AG08396 (cell line): ENCODE measurements at places on chromosomes 12 and 14.

DNA sequence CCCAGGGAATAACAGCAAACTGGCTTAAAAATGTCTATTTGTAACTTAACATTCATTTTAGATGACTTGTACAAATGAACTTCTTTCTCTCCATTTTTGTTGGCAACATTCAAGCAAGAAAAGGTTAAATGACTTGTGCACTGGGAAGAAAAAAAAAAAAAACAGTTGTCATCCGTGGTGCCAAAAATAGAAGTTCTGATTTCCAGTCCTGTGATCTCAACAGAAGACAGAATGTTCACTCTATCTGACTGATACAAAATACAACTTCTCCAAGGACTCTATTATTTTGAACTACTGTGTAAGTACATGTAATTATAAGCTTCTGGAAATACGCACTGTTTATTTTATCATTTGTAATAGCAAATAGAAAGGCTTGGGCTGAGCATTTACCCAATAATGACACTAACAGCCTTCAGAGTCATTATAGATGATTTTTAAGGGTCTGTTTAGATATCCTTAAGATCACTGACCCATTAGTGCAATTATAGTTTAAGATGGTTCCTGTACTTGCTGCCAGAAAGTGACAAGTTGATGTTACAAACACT, 59.9 kb downstream of the LIN7A start:
- DNase-seq: no peak

- DNase-seq: no peak
Observed at GRCh38 chr12:17204289-17205054, 598.5 kb upstream of the LMO3 start.

DNA sequence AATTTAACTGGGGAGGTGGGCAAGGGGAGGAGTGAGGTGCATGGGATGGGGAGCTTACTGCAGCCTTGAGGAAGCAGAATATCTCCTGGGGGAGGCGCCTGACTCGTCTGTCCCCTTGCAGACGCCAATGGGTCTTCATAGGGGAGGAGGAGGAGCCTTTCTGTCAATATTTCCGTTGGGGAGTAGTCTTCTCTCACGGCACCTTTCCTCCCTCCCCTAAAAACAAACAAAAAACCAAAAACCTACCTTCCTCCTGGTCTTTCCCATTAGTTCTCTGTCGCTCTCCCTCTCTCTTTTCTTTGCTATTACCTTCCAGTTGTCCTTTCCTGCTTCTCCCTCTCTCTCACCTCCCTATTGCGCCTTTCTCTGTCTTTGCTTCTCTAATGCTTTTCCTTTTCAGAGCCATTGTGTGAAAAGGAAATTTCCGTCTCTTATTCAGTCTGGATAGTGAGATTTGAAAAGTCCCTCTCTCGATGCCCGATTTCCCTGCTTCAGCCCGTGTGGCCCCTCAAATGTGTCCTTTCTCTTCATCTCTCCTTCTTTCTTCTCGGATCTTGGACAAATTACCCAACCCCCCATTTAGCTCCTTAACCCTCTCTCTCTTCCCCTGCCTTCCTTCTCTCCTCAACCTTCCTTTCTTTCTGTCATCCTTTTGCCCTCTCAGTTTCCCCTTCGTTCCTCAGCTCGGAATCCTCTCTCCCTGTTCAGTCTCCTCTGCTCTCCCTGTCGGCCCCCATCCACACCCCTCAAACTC, 5.9 kb downstream of the GPR84 start:
- DNase-seq: no peak

- no peak for DNase-seq
Observed at GRCh38 chr14:79601579-79601978, 609.7 kb downstream of the DIO2 start.

DNA sequence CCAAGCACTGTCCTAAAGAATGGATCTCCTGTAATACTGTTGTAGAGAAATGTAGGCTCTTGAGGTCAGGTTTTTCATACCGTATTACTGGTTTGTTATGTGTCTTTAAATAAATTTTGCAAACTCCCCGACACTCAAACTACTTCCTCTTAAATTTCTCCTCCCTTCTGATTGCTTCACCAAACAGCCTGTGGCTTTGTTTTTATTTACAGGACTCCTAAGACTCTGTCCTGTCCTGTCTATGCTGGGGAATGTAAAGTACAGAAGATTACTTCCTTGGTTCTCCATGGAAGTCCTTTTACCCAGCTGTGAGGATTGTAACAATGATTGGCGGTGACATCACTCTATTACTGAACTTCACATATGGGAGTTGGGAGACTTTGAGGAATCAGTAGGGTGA, 873.5 kb downstream of the DIO2 start:
- DNase-seq: no peak

GRCh38 chr12:5399266-5399665, 32.6 kb upstream of the NTF3 start:
- no peak for DNase-seq

GRCh38 chr14:57382283-57382682, 8.1 kb upstream of the NAA30 start:
- peak; percentile 34 for DNase-seq

GRCh38 chr12:114750917-114751316, 66.9 kb upstream of the TBX3 start:
- no peak for DNase-seq

- no peak for DNase-seq
Observed at GRCh38 chr14:99312106-99312505, 40.1 kb upstream of the BCL11B start.

DNA sequence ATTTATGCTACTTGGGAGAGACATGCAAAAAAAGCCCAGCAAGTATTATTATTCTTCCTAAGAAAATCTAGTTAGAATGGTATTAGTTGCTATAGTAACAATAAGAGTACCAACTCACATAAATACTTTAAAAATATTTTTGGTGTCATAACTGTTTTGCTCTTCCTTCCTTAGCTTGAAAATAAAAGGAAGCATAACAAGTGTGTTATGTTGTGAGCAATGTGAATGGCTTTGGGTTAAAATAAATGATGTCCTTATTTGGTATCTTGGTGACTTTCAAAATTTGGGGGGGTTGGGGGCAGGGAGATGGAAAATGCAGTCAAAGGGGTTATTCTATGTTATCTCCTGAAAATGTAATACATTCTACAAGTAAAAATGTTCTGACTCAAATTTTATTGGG, 91.0 kb downstream of the ELK3 start:
- no peak for DNase-seq

DNA sequence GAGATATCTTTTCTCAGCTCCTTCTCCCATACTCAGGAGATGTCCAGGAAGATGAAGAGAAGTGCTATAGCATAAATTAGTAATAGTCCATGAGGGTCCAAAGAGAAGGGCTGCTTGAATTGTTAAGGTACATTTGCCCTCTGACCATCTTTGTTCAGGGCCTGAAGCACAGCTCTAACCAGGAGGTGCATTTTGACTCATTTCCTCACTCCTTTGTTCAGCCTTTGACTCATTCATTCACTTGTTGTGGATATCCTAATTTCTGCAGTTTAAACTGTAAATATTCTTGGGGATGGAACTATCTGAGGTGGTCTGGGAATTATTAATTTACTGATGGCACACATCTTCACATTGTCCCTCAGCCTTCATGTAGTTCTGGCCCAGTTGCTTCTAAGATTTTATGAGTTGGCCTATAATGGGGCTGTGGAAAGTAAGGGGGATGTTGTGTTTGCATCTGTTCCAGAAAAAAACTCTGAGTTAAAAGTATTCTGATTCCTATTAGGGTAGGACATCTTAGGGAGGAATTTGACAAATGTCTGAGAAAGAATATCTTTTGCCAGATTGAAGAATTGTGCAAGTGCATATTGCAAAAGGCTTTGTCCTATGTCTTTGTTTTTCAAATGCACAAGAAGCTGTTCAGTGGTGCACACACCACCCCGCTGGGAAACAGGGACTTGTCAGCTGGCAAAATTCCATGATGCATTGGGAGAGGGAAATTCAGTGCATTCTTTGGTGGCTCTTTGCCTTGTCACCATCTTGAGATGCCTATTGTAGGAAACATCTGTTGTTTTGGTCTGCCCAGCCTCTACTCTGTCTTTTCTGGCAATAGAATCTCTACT, 22.1 kb downstream of the SMOC1 start:
- no peak for DNase-seq

- DNase-seq: no peak
Observed at GRCh38 chr12:62654326-62655241, 188.0 kb downstream of the MON2 start.

DNA sequence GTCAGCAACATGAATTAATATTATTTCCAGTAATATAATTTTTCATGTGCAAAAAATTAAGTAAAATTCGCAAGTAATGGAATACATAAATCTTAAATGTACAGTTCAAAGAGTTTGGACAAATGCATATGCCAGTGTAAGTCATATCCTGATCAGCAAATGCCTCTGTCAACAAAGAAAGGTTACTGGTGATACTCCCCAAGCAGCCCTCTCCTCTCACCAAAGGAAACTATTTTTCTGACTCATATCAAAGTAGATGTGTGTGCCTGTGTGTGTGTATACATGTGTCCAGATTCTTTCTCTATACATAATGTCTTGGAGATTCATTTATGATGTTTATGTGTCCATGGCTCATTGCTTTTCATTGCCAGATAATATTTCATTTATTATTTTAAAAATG, 1035.0 kb downstream of the SLC16A7 start:
- no peak for DNase-seq

DNA sequence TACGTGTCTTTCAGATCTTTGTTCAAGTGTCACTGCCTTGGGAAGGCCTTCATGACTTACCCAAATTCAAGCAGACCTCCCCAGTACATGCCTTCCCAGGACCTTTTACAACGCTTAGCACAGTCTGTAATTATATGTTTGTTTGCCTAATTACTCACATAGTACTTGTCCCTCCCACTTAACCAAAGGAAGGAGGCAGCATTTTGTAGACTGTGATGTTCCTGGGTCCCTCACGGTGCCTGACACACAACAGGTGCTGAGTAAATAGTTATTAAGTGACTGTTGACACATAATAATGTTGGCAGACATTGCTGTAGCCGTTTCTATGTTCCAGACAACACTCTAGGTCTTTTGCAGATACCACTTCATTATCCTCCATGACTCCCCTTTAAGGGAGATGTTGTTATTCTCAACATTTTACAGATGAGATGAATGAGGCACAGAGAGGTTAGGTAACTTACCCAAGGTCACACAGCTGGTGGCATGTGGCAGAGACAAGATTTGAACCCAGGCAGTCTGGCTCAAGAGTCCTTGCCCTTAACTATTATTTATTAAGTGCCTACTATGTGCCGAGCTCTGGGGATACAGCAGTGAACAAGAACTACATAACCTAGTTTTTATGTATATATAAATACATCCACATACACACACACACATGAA, 130.7 kb downstream of the PHETA1 start:
- no peak for DNase-seq

DNA sequence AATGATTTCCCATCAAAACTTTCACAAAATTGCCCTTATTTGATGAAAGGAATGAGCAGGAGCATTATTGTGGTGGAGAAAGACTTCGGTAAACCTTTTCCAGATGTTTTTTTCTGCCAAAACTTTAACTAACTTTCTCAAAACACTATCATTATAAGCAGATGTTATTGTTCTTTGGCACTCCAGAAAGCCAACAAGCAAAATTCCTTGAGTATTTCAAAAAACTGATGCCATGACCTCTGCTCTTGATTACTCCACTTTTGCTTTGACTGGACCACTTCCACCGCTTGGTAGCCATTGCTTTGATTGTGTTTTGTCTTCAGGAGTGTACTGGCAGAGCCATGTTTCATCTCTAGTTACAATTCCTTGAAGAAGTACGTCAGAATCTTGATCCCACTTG, 29.7 kb upstream of the RAB21 start:
- no peak for DNase-seq

DNA sequence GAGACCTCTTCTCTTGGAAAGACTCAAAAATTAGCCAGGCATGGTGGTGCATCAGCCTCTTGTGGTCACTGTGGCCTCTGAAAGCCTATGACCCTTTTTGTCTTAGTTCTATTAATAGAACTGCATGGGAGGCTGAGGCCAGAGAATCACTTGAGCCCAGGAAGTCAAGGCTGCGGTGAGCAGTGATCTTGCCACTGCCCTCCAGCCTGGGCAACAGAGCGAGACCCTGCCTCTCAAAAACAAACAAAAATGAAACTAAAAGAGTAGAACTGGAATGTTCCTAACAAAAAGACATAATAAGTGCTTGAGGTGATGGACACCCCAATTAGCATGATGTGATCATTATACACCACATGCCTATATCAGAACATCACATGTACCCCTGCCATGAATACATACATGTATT, 197.0 kb upstream of the EEA1 start:
- DNase-seq: no peak

DNA sequence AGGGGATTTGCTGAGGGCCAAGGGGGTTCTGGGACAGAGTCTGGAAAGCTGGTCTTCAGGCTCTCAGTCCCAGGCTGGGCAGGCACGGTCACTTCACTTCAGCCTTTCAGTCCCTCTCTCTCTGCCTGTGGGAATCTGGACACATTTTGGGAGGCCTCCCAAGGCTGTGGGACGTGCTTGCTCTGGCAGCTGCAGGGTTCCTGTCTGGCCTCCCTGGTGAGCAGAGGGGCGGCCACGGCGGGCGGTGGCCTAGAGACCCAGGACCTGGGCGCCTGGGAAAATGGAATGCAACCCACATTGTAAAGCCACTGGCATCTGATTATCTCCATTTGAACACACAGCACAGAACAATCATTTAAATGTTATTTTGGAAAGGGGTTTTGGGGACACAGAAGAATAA, 10.1 kb upstream of the ALDH2 start:
- no peak for DNase-seq

- peak; percentile 5 for DNase-seq
Observed at GRCh38 chr12:90211017-90211416, 502.4 kb upstream of the ATP2B1 start.

GRCh38 chr12:111438481-111438880, 32.8 kb downstream of the SH2B3 start:
- no peak for DNase-seq

DNA sequence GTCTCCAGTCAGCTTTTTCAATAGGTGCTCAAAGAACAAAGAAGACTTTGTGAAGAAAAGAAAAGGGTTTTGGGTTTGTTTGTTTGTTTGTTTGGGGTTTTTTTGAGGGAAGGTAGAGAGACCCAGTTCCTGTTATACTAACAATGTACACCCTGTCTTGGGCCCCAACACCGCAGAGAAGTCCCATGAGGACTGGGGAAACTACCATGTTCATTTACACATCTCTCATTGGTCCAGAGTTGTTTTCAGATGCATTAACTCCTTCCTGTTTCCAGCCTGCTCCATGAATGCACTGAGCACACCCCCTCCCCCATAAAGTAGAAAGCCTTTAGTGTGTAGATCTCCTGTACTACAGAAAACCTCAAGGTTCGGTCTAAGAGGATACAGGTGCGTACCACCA, 51.1 kb upstream of the SLC8A3 start:
- DNase-seq: no peak
